ENCODE measurements at places on chromosomes 1 and 21.

DNA sequence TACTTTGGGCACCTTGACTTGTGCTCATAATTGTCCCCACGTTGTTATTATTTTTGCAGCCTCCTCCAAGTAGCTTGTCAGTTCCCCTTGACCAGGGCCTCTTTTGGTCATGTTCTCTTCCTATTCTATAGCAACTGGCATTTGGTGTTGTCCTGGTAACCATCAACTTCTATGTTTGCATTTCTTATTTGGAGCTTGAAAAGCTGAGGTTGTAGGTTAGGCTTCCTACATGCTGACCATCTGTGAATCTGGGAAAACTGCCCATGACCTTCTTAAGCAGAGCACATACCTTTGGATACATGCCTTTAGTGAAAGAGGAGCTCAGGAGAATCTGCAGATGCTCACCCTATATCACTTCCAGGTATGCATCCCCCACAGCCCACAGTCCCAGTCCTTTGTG lies 160.8 kb downstream of the HHAT start:
- DNase-seq, result no peak

DNA sequence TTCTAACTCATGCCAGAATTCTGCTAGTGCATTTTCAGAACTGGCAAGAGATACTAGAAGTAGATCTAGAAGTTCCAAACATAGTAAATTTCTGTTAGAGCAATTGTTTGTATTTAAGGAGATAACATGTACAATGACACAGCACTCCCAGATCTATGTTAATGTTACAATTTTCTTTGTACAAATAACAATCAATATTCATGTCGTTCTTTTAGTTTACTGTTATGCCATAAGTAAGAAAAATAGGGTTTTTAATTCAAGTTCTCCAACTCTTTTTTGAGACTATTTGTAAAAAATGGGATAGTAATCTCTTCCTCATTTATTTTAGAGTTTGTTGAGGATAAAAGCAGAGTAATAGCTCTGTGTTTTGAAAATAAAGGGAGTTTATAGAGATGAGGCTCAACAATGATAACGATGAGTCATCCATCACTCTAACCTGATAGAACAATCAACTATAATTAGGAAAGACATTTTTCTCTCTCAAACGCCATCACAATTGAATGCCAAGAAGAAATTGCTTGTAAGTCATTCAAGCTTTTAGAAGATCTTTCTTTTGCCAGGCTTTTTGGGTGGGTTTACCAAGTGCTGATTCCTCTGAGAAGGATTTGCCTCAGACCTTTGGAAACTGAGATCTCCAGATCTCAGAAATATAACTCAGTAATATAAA lies 638 bp downstream of the CD84 start:
- DNase-seq, result no peak

- no peak for DNase-seq
Measured at GRCh38 chr1:58689167-58689566, 10.7 kb downstream of the MYSM1 start.

DNA sequence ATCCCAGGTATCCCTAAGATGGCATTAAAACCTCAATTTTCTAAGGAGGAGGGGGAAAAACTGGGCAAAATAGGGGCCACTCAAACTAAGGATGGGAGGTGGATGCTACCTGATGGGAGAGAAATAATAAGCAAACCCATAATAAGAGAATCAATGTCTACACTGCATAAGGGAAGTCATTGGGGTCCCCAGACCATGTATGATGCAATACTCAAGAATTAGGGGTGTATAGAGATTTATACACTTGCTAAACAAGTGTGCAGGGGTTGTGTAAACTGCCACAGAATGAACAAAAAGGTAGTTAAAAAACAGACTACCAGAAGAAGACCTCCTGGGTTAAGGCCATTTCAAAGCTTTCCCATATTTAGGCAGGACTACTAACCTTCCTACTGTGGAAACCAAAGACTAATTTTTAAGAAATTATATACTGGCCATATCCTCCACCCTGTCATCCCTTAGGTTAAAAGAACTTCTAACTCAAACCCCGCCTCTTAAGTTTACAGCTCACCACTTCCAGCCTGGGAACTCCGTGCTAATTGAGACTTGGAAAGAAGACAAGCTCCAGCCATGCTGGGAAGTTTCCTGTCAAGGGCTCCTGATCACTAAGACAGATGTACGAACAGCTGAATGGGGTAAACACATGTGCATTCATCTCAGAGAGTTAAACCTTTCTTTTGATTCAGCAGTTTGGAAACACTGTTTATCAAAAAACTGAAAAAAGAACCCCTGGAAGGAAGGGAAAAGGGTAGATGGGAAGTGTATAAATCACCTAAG lies 64.4 kb upstream of the TLR5 start:
- DNase-seq, result peak; percentile 8
